Fibroblast of gingiva (primary cell): ENCODE measurements at places on chromosomes 2 and 18.

- no peak for DNase-seq
These were observed 94.6 kb upstream of the PPP1CB start for GRCh38 chr2:28656937-28657615.

- no peak for DNase-seq
These were observed 54.7 kb upstream of the TCF7L1 start for GRCh38 chr2:85078536-85078935.

GRCh38 chr2:223860809-223861738 is 23.7 kb upstream of the AP1S3 start:
- peak; percentile 37 for DNase-seq

- no peak for DNase-seq
These were observed 310.8 kb upstream of the MGAT5 start for GRCh38 chr2:133943108-133943507.

- no peak for DNase-seq
These were observed 164.3 kb downstream of the TWIST2 start for GRCh38 chr2:239012228-239012627.

DNA sequence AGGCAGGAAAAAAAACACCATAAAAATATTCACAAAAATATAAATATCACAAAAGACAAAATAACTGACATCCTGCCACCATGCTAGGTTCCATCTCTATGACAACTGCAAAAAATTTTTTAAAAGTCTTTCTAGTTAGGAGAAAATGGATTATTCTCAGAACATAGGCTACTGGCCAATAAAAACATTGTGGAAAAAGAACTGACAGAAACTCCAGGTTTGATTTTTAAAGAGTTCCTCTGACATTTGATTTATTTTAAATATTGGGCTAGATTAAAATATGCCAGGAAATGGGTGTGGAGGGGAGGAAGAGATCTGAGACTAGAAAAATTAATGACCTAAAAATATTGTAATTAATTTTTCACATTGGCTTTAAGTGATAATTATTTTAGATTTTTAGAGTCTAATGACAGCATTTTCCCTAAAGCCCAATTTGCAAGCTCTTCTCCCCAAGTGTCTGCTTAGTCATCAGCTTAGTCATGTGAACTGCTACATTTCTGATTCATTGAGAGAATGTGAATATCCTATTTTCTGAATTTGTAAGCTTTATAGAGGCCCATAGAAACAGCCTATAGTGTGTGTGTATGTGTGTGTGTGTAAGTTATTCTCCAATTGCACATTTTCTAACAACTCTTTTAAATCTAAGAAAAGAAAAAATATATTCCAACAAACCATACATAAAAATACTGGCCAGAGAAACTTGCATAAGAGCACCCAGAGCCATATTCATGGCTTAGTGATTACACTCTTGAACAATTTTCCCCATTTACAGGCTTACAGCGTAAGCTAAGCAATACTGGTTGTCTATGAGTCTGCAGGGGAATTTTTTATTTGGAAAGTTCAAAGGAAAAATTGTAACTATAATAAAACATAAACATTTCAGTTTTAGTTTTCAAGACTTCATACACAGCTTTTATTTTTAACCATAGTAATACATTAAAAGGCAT is 48.4 kb downstream of the TMEFF2 start:
- DNase-seq: peak; percentile 31

DNA sequence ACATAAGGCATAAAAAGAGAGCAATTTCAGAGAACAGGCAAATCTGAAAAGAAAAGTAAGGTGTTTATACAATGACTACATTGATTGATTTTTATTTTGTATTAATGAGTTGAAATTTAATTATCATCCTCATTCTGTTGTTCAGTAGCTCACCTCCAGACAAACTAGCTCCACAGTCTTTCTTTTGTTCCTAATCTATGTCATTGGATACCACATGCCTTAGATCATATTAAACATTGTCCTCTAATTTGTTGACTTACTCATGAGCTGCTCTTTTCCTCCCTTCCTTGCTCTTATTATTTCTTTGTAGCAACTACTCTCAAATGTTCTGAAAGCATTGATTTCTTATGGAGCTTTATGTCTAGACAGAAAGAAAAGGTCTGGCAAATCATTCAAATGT is 185.5 kb upstream of the ZSWIM2 start:
- DNase-seq: no peak

DNA sequence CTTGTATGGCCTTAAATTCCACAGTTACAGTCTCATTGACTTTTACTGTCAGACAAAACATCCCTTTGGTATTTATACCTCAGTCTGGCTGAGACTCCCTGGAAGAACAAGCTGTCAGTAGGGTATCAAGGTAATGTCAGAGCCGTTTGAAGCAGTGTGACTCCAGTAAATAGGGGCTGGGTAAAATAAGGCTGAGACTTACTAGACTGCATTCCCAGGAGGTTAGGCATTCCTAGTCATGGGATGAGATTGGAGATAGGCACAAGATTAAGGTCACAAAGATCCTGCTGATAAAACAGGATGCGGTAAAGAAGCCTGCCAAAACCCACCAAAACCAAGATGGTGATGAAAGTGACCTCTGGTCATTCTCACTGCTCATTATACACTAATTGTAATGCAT is 219.5 kb upstream of the SKOR2 start:
- DNase-seq: no peak

- peak; percentile 81 for DNase-seq
These were observed 232.5 kb upstream of the CTAGE1 start for GRCh38 chr18:22650247-22650646.

DNA sequence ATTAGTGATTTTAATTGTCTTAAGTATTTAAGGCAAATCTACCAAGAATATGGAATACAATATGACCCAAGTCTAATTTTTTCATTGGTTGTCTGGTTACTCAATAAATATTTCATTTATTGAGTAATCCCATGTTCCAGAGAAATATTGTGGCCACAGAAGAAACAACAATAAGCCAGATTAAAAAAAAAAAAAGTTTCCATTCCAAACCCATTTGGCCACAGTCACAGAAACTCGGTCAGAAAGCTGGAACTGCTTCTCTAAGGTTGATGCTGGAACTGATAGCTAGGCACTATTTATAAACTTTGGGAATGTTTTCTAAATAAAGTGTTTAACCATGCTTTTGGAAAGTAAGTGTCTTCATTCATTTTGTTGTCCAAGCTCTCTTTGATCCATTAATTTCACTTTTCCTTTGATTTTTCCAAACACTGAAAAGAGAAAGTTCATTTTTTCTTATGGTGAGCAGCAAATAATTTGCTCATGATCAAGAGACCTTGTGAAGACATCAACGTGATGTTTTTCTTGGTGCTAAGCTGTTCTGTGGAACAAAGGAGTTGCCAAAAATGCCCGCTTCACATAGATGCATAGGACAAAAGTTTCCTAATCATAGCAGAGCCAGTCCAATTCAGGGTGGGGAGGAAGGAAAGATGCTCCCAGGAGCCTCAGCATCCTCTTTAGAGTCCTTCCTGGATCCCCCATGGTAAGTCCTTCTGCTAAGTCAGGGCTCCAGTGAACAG is 72.1 kb upstream of the CCBE1 start:
- peak; percentile 90 for DNase-seq

GRCh38 chr2:191209340-191209739 is 35.9 kb upstream of the MYO1B start:
- DNase-seq: no peak

GRCh38 chr2:118013221-118013723 is 598 bp downstream of the CCDC93 start:
- peak; percentile 7 for DNase-seq

DNA sequence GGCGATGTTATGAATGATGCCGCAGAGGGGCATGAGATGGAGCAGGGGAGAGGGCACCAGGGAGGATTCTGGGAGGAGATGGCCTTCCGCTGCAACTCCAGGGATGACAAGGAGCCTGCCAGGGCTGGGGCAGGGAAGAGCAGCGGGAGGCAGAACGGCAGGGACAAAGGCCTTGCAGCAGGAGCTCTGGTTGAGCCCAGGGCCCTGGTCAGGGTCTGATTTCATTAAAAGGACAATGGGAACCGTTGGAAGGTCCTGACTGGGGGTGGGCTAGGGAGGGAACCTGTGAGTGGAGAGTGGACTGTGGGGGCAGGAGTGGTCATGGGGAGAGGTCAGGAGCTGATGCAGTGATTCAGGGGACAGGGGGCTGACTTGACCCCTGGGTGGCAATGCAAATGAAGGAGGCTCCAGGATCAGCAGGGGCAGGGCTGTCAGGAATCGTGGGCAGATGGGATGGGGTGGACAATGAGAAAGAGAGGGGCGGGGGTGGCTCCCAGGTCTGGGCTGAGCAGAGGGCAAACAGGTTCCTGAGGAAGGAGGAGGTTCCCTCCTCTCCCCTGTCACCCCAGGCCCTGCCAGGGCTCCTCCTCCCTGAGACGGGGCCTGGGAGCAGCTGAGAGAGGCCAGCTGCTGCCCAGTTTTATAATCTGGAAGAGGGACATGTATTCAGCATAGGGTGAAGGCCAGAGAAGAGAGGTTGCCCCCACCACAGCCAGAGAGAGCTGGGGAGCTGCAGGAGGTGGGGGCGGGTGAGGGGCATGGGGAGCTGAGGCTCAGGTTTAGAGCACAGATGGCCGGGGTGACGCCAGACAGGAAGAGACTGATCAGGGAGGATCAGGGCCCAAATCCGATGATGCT is 7.3 kb upstream of the DUSP2 start:
- no peak for DNase-seq

GRCh38 chr18:34704823-34705222 is 5.3 kb upstream of the DTNA start:
- DNase-seq: no peak

GRCh38 chr2:198004921-198005829 is 200.8 kb downstream of the PLCL1 start:
- DNase-seq: no peak

- no peak for DNase-seq
These were observed 76.4 kb upstream of the CNGA3 start for GRCh38 chr2:98269830-98270229.

DNA sequence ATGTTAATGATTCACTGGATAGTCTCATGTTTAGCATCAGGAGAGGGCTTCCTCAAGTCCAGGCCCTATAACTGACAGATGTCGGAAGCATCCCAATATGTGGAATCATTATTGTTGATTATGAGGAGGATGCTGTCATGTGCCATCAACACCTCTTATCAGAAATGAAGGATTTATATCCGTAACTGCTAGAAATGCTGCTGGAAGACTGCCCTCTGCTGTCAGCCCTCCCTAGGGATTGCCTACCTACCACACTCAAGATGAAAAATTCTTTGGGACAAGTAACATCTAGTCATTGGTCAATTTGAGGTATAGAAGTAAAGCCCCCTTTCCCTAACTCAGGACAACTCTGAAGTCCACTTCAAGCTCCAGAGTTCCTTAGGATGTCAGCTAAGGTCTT is 1166.5 kb upstream of the NXPH2 start:
- no peak for DNase-seq
